ENCODE measurements at places on chromosomes 11 and 22. TPM values are rescaled to one million over a fixed set of nuclear protein-coding genes. Genes with fewer than 3 reads are reported as not detected.
A peak's percentile ranks its signal among the peaks of the same experiment; 100 is the strongest.

Gene FAM181B
- not detected for total RNA-seq

Gene SAA4
- not detected for total RNA-seq

Gene SYTL2
- total RNA-seq = 0.25 TPM

Gene SLC6A5
- total RNA-seq = not detected

Gene DDT
- 138 TPM for total RNA-seq

Gene PICALM
- total RNA-seq = 135 TPM

Gene MUC5AC
- not detected for total RNA-seq

Gene SMTNL1
- not detected for total RNA-seq

Gene MAP6
- 0.26 TPM for total RNA-seq

DNA sequence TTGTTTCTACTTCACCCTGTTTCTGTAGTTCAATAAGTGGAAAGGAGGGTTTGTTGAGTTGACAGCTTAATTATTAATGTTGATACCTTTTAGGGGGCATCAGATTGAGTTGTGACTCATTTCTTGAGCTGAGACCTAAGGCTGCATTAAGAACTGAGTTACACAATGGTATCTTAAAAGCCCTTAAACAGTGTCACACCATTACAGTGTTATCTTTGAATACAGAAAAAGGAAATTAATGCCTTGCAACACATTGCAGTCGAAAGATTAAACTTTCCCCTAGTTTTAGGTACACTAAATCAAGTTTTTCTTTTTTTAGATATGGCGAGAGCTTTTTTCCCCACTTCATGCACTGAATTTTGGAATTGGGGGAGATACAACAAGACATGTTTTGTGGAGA is 16.7 kb downstream of the PAFAH1B2 start:
- DNase-seq = no peak

- no peak for DNase-seq
Observed at GRCh38 chr11:128927108-128927461, 15.6 kb downstream of the TP53AIP1 start.

- DNase-seq = peak; percentile 79
Observed at GRCh38 chr11:76030286-76030685, 176.0 kb downstream of the WNT11 start.

- no peak for DNase-seq
Observed at GRCh38 chr22:22037740-22038139, 55.2 kb upstream of the TOP3B start.

DNA sequence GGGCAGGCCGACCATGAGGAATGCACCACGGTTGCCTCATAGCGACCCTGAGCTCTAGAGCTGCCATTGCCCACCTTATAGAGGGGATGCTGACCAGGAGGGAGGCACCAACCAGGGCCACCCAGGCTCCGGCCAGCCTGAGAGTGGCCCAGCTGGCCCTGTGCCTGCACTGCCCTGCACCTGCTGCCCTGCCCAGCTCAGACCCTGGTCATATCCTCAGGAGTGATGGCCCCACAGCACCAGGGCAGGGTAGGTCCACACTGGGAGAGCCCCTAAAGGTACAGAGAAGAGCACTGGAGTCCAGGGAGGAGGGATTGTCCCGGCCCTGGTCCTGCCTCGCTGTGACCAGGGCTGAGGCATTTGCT is 127.8 kb downstream of the MED15 start:
- DNase-seq = no peak

DNA sequence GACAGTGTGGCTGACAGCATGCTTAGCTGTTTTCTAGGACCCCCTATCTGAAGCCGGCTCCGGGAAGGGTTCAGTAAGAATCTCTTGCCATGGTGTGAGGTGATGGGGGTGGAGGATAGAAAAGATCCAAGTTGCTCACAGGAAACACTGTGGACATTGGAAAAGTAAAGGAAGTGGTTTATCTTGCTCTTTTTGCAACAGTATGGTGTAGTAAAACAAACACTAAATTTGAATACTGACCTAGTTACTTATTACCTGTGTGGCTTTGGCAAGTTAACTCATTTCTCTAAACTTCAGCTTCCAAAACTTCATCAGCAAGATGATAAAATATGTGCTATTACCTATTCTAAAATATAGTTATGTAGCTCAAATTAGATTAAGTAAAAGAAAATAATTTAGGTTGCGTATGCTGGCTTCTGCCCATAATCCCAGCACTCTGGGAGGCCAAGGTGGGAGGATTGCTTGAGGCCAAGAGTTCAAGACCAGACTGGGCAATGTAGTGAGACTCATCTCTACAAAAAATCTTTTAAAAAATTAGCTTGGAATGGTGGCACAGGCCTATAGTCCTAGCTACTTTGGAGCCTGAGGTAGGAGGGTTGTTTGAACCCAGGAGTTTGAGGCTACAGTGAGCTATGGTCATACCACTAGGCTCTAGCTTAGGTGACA is 51.6 kb upstream of the APOA1 start:
- no peak for DNase-seq

DNA sequence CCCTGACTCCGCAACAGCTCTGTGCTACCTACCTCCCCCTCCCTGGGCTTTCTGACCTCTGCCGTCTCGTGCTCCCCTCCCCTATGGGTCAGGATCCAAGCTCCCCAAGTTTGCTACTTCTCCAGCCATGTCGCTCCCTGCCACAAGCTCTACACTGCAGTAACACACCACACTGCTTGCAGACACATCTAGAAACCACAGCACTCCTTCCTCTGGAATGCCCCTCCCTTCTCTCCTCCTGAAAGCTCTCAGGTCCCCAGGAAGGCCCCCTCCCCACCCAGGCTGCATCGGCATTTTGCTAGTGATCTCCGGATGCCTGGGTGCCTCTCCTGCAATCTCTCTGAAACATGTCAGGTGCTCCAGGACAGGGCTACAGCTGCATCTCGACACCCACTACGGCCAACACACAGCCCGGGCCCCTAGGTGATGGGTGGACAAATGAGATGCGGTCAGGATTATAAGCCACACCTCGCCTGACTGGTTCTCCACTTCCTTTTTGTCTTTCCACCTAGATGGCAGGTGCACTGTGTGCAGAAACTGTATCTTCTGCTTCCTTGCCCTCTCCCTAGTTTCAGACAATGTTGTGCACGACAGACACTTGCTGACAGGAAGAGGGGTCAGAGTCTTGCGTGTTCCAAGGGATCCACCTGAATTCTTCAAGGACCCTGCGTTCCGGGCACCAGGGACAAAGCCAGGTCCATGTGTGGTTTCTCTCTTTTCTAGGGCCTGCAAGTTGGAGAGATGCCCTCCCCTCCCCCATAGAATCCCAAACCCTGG is 22.9 kb downstream of the RPUSD4 start:
- DNase-seq = no peak

- DNase-seq = no peak
Observed at GRCh38 chr11:76268498-76268897, 62.2 kb upstream of the WNT11 start.

DNA sequence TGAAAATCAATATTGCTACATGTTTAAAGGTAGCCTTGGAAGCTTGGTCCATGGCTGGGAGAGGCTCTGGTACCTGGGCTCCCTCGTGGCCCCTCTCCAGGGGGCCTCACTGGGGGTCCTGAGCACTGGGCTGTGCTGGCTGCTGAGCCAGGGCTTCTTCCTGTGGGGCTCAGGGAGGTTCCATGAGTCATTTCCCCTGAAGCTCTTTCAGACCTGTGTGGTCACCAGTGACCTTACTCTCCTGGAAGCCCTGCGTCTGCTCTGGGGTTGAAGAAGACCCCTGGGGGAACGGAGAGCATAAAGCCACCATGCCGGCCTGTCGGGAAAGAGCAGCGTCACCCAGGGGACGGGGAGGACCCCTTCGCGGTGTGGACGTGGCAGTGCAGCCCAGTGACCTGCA is 389.0 kb downstream of the TBC1D22A start:
- DNase-seq = no peak

DNA sequence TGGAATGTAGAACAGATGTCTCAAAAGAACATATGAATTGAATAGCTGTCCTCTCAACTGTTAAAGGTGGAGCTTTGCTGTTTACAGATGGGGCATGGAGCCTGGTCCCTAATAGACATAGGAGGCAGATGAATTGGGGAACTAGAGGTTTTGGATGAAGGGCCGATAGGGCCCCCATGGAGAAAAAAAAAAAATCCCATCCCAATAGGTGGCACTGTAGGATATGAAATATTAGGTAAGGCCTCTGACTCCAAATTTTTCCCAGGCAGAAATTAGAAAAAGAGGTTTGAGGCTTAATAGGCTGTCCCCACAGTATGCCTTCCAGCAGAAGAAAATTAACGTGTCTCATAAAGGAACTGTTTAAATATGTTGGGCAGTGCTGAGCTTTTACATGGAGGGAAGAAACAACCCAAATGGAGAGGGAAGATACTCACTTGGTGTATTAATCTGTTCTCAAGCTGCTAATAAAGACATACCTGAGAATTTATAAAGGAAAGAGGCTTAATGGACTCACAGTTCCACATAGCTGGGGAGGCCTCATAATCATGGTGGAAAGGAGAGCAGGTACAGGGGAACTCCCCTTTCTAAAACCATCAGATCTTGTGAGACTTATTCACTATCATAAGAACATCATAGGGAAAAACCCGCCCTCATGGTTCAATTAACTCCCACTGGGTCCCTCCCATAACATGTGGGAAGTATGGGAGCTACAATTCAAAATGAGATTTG is 30.1 kb upstream of the TMEM45B start:
- peak; percentile 15 for DNase-seq

DNA sequence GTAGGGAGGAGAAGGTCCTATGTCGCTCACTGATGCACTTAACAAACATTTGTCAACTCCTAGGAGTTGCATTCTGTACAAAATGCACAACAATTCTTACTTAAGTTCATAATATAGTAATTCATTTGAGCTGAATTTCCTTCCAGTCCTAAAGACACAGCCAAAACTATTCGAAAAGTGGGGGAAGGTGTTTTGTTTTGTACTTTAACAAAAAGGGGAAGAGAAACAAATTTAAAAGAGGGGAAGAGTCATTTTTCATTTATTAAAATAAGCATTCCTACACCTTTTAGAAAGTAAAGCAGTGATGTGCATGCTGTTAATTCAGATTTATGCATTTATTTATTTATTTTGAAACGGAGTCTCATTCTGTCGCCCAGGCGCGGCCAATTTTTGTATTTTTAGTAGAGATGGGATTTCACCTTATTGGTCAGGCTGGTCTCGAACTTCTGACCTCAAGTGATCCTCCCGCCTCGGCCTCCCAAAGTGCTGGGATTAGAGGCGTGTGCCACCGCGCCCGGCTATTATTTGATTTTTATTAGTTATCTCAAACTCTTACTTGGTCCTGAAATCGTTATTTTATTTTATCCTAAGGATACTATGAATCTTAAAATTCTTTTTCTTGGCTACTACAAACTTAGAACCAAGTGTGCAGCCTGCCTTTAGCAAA is 1.1 kb upstream of the FANCF start:
- DNase-seq = no peak

- peak; percentile 43 for DNase-seq
Observed at GRCh38 chr11:119315131-119316015, 1.6 kb downstream of the MCAM start.

GRCh38 chr11:26287067-26287518 is 44.8 kb upstream of the ANO3 start:
- no peak for DNase-seq

GRCh38 chr11:132556316-132556715 is 976.0 kb downstream of the OPCML start:
- no peak for DNase-seq

DNA sequence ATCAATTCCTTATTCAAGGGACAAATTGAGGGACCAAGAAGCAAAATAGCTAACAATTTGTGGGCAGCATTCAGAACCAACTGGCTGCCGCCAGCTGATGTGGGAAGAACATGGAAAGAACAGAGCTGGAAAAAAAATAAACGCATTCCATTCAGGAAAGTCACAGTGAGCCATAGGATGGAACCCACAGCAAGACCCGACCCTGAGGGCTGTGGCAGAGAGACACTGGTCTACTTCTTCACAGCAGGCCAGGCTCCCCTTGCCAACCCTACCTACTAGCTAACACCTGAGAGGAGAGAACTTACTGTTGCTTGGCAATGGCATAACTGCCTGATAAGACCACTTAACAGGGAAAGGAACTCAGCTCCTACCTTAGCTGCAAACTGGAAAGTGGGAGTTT is 123.5 kb upstream of the APOA1 start:
- peak; percentile 30 for DNase-seq

DNA sequence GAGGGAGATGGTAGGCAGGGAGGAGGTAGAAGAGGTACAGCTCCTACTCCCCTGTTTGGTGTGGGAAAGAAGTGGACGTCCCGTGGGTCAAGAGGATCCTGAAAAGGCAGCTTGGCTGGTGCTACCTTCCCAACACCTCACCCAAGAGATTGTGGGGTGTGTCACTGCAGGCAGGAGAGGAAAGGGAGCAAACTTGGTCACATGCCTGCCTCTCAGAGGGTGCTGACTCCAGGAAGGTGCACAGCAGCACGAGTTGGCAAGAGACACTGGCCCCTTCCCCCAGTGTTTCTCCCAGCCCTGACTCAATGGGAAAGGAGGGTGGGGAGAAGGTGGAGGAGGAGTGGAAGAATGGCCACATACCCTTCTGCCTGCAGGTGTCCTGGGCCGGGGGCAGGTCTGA is 99.6 kb downstream of the CSNK2A3 start:
- no peak for DNase-seq

GRCh38 chr11:19742588-19743292 is 30.1 kb downstream of the NAV2 start:
- peak; percentile 77 for DNase-seq

DNA sequence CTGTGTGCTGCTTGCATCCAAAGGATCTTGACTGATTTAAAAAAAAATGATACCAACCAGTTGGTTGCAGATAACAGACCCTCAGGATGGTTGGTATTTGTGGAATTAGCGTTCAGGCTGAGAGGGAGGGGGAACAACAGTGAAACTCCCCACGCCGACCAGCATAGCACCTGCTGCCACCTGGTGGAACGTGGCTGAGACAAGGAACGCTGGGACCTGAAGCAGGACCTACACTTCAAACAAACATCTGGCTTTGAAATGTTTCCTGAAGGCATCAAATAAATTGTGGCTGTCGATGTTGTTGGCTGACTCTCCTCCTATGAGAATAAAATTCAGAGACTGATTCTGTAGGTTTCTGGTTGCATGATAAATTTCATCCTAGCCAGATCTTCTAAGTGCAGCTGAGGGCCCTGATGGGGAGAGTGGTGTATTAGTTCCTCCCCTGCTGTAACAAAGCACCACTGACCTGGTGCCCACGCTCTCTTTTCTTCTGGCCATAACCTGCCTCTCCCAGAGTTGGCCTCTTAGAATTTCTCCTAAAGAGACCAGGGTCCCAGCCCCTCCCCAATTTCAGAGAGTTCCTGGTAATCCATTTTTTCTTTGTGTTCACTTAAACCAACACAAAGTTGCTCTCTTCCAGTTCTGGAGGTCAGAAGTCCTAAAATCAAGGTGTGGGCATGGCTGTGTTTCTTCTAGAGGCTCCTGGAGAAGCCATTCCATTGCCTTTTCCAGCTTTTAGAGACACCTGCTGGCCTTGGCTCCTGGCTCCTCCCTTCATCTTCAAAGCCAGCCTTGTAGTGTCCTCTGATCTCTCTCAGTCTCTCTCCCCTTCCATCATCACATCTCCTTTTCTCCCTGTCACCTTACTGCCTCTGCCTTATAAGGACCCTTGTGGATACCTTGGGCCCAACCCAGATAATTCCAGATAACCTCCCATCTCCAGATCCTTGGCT is 17.3 kb downstream of the APOL2 start:
- DNase-seq = peak; percentile 38
